ENCODE measurements at places on chromosomes 13 and 19.

DNA sequence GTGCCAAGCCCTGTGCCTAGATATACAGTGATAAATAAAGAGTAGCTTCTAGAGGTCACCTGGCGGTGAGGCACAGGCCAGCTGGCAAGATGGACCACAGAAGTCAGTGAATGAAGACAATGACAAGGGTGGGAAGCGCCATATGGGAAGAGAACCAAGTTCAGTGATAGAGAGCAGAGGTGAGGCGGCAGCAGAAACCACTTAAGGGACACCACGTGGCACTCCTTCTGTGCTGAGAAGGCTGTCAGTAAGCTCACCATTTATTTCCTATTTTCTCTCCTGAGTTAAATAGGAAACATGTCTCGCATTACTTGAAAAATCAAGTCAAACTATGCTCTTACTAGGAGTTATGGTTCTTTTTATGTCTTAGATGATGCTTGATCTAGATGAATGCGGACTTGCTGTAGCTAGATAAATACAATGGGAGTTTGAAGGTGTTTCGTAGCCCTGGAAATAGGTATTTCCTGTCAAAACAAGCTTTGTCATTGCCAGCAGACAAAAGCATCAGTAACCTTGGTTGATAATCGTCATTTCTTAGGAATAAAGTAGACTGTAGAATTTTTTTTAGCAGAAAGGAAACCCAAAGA, 17.8 kb downstream of the ALOX5AP start:
- DNase-seq, result no peak

- peak; percentile 93 for DNase-seq
These were observed 463 bp downstream of the CATSPERG start for GRCh38 chr19:38335949-38336637.

DNA sequence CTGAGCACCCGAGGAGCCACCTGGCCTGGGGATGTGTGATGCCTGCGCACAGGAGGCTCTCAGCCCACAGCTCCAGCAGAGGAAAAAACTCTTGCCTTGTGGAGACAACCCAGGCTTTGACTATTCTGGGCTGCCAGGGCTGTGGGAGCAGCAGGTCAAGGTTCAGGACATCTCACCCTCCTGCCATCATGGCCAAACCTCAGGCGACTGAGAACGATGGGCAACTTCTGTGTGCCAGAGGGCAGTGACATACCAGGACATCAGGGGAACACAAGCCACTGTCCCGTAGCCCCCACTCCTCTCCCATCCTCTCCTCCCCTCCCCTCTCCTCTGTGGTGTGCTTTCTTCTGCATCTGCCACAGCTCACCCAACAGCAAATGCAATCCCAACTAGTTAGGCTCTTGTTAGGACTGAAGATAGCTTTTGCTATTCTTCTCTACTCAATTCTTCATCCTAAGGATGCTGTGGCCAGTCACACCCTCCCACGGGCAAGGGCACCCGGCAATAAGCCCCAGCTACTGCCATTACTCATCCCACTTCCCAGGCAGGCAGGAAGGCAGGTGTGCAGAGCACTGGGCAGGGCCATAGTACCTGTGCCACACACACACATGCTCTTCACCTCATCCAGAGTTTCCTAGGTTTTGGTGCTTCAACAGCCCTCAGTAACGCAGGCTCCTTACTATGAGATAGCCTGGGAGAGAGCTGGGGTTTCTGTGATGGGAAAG, 16.8 kb downstream of the ELL start:
- DNase-seq, result no peak

GRCh38 chr13:98632961-98633360, 56.1 kb upstream of the STK24 start:
- DNase-seq, result no peak

DNA sequence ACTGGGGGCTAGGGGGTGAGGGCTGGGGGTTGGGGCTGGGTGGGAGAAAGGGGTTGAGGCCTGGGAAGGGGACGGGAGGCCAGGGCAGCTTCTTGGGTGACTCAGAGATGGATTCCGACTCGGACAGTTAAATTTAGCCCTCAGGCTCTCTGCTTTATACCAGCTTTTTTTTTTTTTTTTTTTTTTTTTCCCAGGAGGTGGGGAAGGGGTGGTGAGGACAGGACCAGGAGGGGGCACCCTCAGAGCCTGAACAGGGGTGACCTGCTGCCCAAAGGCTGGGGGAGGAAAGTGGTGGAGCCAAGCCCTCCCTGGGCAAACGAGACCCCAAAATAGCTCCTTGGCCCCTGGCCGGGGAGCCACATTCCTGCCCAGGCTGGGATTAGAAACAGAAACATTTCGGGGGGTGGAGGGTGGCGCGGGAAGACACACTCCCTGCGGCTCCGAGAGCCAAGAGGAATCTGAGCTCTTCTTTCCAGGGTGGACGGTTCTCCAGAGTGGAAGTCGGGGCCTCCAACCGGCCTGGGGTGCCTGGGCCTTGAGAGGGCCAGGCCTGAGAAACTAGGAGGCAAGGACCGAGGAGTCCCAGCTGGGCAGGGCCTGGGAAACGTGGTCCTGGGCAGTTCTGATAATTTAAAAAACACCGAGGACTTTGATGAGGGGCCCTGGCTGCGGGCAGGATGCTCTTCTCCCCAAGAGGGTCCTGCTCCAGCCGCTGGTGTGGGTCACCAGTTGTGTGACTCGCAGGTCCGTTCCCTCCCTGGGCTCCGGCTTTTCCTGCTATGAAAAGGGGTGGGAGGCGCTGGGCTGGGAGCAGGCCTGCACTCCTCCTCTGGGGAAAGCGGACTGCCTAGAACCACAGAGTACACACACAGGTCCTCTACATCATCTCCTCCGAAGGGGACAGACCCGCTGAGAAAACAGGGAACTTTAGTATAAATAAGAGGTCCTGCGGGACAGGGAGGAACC, 813 bp upstream of the DMPK start:
- no peak for DNase-seq

DNA sequence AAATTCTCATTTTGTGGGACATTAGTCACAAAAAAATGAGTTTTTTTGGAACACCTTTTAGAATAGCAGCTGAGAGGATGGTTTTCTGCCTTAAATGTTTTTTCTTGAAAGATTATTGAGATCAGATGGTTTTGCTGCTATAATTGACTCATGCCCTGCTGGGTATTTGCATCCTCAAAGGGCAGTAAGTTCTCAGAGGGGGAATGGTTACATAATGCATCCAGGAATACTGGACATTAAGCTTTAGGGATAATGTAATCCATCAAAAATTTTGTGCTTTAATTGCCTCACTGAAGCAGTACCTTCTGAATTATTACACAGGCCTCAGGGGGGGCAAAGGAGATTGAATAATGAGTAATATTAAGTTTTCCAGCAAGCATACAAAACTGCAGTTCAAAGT, 866.3 kb upstream of the SPRY2 start:
- no peak for DNase-seq
